ENCODE measurements at places on chromosomes 4 and X.

DNA sequence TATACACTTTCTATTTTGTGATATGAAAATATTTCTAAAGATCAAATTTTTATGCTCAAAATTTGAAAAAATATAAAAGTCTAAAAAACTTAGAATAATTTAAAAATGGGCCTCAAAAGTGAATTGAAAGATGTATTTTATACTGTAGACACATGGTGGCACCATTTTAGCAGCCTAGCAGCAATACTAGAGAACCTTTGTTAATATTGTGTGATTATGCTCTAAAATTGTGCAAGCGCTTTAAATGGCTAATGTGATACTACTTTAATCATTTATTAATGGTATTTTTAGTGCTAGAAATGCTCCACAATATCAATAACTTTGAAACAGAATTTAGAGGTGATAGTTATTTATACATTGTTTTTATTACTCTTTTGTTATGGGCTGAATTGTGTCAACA lies 3.7 kb upstream of the GUF1 start:
- DNase-seq = no peak

DNA sequence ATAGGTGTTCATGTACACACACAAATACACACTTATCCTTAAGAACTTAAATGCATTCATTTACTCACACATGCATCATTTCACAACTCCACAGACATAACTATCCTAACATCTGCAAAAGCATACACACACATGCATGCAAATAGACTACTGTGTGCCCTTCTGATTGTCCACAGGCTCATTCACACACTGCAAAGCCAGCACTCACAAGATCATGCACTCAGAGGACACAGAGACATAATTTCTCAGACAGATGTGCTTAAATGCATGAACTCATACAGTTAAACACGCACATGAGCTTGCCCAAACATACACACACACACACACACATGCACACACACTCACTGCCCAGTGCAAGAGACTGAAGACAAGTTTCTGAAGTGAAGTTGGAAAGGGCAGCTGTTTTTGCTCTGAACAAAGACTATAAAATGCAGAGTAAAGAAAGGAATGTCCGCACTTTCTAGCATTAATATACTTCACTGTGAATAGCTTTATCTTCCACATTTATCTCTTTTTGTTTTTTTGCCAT lies 1018.0 kb upstream of the HS3ST1 start:
- DNase-seq = no peak

GRCh38 chr4:114466299-114466698 lies 132.3 kb upstream of the UGT8 start:
- no peak for DNase-seq

DNA sequence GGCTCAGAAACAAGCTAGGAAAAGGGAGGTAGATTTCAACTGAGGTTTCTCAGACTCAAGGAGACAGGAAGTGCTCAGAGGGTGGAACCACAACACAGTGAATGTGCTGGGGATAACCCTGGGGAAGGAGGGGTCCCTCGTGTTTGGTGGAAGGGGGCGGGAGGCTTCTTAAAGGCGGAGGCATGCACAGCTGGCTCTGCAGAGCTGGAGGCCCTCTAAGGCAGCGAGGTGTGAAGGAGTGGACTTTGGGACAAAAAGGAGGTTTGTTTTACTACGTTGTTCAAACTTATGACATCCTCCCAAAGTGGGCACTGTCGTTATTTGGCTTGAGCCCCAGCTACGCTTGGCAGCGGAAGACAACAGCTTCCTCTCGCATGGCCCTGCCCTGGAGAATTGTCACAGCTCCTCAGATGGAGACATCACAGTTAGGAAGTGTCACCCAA lies 21.7 kb upstream of the MTM1 start:
- no peak for DNase-seq

DNA sequence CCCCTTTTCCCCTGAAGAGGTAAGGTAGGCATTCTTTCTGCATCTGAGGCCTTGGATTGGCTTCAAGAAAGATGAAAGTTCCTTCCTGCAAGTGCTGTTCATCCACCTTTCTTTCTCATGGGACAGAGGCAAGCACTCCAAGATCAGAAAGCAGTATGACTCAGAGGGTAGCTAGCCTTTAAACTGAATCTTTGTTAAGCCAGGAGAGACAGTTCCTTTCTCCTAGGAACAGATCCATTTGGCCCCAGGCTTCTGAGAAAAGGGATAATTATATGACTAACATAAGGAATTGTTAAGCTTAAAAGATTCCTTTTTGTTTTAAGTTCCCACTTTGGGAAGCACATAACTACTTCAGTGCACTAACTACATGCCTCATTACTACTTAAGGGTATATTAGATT lies 192.0 kb downstream of the PPP3CA start:
- no peak for DNase-seq

DNA sequence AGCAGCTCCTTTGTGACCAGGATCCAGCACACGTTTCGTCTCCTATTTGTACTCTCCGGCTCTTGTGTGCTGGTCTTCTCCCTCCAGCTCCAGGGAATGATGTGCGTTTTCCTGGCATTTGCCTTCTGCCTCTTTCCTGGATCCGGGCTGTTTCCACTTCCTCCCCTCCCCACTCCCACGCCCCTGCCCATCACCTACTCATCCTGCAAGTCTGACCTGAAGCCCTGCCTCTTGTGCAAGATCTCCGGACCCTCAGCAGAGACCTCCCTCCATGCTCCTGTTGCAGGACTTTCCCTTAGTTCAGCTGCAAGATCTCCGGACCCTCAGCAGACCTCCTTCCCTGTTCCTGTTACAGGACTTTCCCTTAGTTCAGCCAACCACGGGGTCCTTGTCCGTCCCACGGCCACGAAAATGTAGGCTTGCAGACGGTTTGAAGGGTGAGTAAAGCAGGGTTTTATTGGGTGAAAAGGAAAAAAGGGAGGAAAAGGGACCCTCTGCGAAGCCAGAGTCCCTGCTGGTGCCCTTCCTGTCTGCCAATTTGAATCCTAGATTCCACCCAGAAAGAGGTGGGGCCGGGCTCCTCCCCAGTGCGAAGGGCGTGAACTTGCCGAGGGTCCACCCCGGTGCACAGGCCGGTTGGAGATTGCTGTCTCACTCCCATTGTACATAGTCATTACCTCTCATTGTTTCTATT lies 74.4 kb upstream of the IRF2 start:
- DNase-seq = no peak

- no peak for DNase-seq
Measured at GRCh38 chr4:2079926-2080325, 20.8 kb downstream of the NAT8L start.

GRCh38 chr4:124596816-124597215 lies 115.7 kb downstream of the ANKRD50 start:
- DNase-seq = no peak

GRCh38 chr4:609400-610050 lies 15.8 kb upstream of the PDE6B start:
- no peak for DNase-seq

DNA sequence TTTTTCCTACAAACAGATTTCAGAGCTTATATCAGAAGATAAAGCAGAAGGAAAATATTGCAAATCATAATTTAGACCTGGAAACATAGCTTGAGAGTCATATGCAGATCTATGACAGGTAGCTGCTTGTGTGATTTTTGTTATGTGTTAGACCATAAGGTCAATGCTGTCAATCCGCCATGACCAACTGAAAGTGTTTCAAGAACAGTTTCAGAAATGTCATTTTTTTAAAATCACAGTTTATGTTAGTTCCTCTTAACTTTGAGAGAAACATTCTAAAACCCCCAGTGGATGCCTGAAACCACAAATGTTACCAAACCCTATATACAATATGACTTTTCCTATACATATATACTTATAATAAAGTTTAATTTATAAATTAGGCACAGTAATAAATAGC lies 391.3 kb upstream of the FAM241A start:
- DNase-seq = no peak

DNA sequence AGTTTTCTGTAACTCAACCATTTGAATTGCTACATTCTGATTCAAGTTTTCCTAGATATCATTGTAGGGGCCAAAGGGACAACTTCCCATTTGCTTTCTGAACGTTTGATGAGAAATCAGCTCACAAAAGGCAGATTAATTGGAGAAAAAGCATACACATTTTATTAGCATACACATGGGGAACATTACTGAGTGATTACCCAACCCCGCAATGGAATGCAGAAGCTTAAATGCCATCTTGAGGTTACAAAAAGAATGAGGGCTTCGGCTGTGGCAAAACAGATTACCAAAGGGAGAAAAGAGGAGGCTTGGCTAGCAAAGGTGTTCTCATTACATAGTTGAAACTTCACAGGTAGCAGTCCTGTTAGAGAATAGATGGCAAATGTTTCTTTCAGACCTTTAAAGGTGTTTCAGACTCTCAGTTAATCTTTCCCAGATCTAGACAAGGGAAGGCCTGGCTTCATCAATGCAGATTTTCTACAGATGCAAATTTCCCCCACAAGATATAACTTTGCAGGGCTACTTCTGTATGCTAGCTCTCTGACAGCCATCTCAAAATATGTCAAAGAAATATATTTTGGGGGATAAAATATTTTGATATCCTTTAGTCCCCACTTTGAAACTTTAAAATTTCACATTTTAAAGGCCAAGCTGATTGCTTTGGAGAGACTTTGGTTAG lies 26.5 kb upstream of the HERC6 start:
- DNase-seq = no peak

- no peak for DNase-seq
Measured at GRCh38 chrX:122703762-122704161, 480.3 kb upstream of the GRIA3 start.

DNA sequence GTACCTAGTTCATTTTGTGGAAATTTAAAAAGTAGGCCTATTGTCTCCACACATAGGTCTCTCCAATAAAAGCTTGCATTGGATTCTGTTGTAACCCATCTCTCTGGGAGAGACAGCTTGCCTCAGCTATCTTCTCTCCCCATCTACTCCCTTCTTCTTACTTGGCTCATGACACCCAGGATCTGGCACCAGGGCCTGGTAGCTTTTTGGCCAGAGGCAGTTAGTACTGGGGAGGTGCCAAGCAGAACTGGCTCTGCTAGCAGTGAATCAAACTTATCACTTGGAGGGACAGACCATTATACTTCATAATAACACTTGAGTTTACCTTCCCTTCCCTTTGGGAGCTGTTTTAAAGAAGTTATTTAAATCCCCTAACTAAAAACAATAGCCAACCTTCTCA lies 31.8 kb downstream of the PLAC1 start:
- DNase-seq = no peak

DNA sequence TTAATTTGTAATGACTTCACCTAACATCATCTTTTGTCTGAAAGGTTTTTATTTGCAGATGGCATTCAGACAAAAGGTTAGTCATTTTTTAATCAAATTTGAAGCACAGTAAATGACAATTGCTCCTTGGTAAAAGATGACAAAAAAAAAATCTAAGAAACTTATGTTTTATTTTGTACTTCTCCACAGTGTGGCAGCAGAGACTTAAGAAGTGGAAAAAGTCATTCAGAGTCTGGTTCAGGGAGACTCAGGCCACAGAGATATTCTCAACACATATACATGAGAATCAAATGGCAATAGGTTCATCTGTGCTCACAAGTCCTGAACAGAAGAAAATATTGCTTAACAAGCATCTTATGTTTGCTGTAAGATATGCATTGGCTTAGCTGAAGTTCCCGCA lies 436.2 kb downstream of the KCNIP4 start:
- no peak for DNase-seq

DNA sequence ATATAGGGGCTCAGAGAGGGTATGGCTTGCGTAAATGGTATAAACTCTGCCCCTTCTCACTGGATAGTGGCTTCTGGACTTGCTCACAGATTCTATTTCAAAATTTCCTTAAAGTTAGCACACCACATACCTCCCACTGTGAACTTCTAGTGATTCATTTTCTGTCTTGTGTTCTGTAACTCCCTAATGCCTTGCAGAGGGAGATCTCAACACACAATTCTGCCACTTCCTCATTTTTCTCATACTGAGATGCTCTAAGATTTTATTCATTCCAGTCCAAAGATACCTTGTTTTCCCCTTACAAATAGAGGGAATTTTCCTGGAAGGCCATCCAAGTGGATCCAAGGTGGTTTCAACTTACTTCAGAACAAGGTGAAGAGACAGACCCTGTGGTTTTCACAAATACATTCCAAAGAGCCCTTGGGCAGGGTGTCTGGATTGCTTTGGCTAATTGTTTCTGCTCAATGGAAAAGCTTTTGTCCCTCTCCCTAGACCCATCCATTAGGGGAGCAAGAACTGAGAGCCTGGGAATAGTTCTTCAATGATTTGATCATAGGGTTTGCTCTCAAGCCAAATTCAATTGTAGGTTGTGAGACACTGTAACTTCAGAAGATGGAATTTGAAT lies 52.1 kb upstream of the CAPN6 start:
- no peak for DNase-seq

DNA sequence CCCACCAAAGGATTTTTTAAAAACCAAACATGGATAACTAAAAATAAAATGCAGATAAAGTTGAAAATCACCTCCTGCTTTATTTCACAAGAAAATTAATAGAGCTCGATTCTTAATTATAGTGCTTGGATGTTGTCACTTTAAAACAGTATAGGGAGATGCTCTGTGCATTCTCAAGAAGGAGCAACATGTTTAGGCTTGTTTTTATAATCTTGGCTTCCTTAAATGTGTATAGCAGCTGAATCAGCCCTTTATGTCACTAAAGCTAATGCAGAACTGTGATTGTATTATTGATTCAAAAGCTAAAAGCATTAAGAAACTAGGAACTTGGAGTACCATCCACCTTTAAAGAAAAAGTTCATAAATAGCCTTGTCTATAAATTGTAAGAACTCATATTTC lies 12.9 kb downstream of the UTP3 start:
- DNase-seq = no peak

- no peak for DNase-seq
Measured at GRCh38 chr4:138290805-138291204, 48.7 kb upstream of the SLC7A11 start.

DNA sequence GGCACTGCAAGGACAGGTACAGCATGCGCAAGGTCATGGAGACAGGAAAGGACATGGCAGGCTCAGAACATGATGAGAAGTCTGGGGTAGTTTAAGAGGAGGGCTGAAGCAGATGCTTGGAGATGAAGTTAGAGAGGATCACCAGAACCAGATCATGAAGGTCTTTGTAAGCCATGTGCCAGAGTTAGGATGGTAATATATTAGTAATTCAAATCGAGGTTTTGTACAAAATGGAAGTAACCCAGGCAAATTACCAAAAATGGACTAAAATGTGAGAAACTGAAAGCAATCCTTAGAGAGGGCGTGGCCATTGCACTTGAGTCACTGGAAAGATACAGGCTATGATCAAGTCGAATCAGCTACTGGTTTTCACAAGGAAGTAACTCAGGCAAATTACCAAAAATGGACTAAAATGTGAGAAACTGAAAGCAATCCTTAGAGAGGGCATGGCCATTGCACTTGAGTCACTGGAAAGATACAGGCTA lies 13.5 kb downstream of the RXFP1 start:
- DNase-seq = no peak

- no peak for DNase-seq
Measured at GRCh38 chr4:40857956-40858355, 108.2 kb downstream of the NSUN7 start.

DNA sequence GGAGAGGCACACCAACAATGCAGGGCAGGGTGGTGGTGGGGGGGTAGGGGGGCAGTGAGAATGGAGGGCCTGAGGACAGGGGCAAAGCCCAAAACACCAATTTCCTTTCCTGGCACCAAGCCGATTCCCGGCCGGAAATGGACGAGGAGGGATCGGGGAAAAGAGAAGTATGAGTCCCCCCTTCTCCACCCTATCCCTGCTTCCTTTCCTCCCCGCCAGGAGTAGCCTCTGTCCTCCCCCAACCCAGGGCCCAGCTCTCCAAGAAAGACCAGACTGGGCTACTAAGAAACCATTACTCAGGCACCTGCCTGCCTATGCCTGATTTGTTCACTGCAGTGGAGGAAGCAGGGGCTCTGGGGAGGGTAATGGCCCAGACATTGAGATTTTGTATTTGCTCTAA lies 402 bp downstream of the CCDC120 start:
- DNase-seq = no peak
